ENCODE measurements at places on chromosomes 5 and 9. TPM values are rescaled to one million over a fixed set of nuclear protein-coding genes. Genes with fewer than 3 reads are reported as not detected.

DNA sequence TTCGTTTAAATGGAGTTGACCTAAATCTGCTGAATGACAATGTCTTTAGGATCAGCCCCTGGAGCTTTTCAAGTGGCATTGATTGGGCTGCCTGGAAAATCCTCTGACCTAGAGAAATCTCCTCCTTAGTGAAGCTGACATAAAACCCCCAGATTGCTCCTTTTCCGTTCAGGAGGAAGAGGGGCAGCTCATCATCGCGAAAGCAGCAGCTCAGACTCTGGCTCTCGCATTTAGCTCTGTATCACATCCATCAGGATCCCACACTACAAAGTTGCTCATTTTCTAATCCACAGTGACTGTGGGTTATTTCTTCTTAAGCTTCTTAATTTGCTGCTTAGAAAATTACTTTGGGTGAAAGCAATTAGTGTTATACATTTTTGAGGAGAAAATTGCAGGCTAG is 373.7 kb downstream of the ENC1 start:
- no peak for DNase-seq

PROB1 gene
- total RNA-seq = 2.0 TPM

GRCh38 chr9:5549658-5550650 is 39.6 kb downstream of the PDCD1LG2 start:
- DNase-seq = no peak

WNT8A gene
- not detected for total RNA-seq

DNA sequence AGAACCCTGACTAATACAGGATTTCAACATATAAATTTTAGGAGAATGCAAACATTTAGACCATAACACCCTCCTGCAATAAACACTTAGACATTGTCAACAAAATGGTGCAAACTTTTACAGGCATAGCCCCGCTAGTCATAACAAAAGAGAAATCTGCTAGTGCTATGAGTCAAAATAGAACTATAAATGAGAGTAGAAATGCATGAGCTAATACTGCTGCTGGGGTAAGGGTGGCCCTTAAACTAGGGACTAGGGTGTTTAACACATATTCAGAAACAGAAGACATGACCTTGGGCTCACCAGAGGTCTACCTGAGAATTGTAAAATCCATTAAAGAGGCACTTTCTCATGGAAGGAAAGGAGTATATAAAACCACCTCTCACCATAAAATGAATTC is 131.6 kb downstream of the TLR4 start:
- no peak for DNase-seq

GRCh38 chr9:136004219-136004618 is 43.0 kb upstream of the UBAC1 start:
- DNase-seq = no peak

- no peak for DNase-seq
These were observed 182.3 kb downstream of the ELAVL2 start for GRCh38 chr9:23643656-23644258.

DEPDC1B gene
- 1.3 TPM for total RNA-seq

CAMK2A gene
- 0.15 TPM for total RNA-seq

DNA sequence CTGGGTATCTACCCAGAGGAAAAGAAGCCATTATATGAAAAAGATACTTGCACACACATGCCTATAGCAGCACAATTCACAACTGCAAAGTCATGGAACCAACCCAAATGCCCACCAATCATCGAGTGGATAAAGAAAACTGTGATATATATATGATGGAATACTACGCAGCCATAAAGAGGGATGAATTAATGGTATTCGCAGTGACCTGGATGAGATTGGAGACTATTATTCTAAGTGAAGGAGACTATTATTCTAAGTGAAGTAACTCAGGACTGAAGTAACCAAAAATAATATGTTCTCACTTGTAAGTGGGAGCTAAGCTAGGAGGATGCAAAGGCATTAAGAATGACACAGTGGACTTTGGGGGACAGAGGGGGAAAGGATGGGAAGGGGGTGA is 30.0 kb upstream of the GABBR2 start:
- no peak for DNase-seq

DNA sequence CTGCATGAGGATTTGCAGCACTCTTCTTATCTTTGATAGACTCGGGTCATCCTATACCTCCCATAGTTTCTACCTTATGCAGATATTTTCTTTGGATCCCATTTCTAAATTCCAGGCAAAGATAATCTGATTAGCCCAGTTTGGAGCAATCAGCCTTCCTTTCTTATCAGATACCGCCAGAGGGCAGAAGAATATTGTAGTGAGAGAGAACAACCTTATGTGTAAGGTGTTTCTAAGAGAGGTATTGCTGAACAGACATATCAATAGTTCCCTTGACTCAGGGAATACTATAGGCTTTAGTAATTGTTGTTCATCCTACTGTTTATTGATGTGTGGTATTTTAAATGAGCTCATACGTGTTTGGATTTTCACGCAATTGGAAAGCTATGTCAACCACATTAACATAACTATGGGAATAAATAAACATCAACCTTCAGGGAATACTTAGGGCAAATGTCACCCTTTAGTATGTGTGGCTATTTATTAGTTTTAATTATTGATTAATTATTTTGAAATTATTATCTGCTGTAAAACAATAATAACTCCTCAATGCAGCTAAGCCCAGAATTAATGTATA is 1435.2 kb upstream of the CDH9 start:
- no peak for DNase-seq

GRCh38 chr9:35726931-35727330 is 5.1 kb downstream of the TLN1 start:
- peak; percentile 88 for DNase-seq

DNA sequence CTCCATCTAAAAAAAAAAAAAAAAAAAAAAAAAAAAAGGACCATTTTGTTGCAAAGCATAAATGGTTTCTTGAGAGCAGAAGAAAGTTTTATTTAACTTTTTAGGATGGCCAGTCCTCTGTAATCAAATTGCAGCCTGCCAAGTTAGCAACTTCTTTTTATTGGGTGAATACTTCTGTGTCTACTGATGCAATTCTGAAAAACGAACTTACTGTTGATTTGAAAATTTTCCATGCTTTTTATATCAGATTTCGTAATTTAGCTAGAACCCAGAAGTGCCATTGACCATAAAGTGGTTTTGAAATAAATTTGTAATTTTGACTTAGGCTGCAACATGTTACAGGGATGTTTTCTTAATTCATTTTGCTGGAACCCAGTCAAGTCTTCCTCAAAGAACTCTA is 269.1 kb upstream of the ACTBL2 start:
- DNase-seq = no peak

GRCh38 chr5:67355120-67355713 is 158.6 kb upstream of the CD180 start:
- no peak for DNase-seq

DNA sequence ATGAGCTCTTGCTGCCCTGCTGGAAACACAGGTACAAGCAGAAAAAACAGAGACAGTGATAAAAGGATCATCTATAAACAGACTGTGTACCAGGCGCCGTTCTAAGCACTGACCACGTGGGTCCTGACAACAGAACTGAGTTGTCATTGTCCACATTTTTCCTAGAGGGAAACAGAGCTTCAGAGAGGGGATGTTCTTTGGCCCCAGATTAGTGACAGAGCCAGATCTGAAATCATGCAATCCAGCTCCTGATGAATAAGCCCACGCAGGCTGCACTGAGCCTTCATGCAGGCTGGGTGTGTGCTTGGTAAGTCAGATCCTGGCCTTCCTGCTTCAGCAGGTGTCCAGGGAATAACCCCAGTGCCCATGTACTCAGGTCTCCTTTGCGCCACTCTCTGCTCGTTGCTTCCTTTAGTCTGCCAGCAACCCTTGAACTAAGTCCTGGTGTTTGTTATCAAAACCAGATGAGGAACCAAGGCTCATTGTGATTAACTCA is 22.8 kb upstream of the TCF7 start:
- peak; percentile 19 for DNase-seq

All from aorta (tissue), 5 donors.